ENCODE measurements at places on chromosomes 12 and 14. TPM values are rescaled to one million over a fixed set of nuclear protein-coding genes. Genes with fewer than 3 reads are reported as not detected.

Gene HEATR5A
- 25.8 TPM for total RNA-seq

Gene TRPV4
- 7.3 TPM for total RNA-seq

Gene BCL2L14
- total RNA-seq: 0.24 TPM

Gene C12orf60
- total RNA-seq: 0.76 TPM

Gene WDR20
- 26.5 TPM for total RNA-seq

Gene ACVRL1
- total RNA-seq: 4.9 TPM

Gene PTCSC3
- not detected for total RNA-seq

Gene SLC7A7
- 1.4 TPM for total RNA-seq

Gene OTX2
- total RNA-seq: not detected

Gene MSI1
- total RNA-seq: 0.28 TPM

Gene GPR84
- 0.16 TPM for total RNA-seq

Gene PIWIL1
- not detected for total RNA-seq

Gene GDF3
- total RNA-seq: not detected

Gene RPAP3
- 18.2 TPM for total RNA-seq

Gene C12orf56
- 3.3 TPM for total RNA-seq

Gene NFE2
- total RNA-seq: not detected

Gene ACTR10
- 36.2 TPM for total RNA-seq

Gene SERPINA5
- 0.28 TPM for total RNA-seq

- ATAC-seq: no peak
Observed at GRCh38 chr14:100898935-100899883, 4.3 kb downstream of the RTL1 start.

- no peak for ATAC-seq
Observed at GRCh38 chr12:46043972-46044520, 53.7 kb upstream of the SCAF11 start.

GRCh38 chr14:34498684-34499412 is 36.8 kb upstream of the SPTSSA start:
- peak; percentile 66 for ATAC-seq

DNA sequence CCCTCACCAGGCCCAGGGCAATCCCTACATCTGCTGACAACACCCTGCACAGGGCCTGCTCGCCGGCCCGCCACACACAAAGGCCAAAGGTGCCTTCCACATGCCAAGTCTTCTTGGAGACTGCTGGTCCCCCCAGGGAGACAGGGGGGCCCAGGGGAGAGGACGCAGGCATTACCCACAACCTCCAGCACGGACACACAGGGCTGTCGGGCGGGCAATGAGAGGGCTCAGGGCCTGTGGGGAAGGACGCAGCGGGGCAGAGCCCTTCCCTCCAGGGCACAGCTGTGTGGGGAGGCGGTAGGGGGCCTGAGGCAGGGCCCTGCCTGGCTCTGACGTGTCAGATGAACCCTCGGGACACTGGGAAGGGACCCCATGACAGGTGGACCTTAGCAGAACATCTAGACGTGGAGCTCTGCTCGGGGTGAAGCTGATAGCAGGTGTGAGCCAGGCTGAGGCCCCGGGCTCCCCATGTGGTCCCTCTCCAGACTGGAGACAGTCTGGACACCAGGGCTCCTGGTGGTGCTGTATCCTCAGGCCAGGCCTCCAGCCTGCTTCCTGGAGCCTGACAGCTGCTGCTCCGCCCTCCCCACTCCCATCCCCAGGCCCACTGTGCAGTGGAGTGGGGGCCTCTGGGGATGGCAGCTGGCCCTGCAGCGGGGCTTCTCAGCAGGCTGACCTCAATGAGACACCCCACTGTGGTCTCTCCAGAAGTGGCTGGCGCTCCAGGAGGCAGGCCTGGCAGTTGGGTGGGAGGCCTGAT is 31.6 kb upstream of the NUDT14 start:
- no peak for ATAC-seq

DNA sequence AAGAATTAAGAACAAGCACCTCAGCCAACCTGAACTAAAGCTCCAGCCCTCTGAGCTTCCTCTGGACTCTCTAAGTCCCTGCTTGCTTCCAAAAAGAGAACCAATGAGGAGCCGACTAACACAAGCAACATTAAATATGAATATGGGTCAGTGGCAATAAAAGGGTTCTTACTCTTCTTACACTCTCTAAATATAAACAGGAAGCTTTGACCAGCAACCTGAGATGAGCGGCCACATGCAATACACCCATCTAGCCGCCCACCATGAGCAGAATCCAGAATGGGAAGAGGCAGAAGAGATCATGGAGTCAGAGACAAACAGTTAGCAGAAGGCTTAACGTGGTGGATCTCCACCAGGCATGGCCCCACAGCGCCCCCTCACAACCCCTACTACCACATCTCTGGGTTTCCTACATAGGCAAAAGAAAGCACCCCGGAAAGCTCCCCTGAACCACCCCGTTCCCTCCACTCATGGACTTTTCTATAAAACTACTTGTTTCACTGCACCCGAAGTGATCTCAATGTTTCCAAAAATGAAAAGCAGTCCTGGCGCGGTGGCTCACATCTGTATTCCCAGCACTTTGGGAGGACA is 59.4 kb downstream of the TTC7B start:
- ATAC-seq: no peak

GRCh38 chr12:92194561-92194960 is 48.9 kb upstream of the BTG1 start:
- no peak for ATAC-seq

GRCh38 chr12:14858513-14858912 is 15.2 kb upstream of the ART4 start:
- ATAC-seq: no peak

GRCh38 chr14:29039171-29039570 is 272.6 kb downstream of the FOXG1 start:
- ATAC-seq: no peak

GRCh38 chr14:72692696-72693095 is 201.2 kb downstream of the DPF3 start:
- ATAC-seq: peak; percentile 66

DNA sequence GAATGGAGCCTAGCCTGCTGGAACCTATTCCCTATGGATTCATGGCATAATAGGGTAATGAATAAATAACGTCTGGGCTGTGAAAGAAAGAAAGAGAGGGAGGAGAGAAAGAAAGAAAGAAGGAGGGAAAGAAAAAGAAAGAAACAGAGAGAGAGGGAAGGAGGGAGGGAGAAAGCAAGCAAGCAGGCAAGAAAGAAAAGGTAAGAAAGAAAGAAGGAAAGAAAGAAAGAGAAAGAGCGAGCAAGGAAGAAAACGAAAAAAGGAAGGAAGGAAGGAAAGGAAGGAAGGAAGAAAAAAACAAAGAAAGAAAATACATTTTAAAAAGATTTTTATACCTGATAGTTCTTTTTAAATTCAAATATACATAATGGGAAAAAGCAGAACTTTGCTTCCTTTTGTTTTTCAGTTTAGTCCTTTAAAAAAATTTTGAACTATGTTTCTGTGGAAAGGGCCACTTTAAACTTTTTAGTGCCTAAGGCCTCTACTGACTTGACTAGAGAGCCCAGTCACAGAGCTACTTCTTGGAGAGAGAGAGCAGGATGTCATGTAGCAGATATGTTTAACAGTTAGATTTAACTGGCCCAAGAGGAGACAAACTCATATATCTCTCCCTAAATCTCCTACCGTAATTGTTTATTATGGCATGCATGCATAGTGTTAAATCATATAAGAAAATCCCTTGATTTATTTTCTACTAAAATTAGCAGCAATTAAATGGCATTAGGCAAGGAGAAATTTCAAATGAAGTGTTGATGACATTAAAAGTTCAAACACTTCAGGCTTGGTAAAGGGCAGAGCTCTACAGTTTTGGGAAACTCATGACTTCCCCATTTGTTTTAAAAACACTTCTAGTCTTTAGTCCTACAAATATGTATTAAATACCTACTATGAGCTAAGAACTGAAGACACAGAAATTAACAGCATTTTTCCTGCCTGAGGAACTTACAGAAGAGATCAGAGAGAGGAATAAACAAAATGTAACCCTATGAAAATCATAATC is 305.5 kb downstream of the BCAT1 start:
- no peak for ATAC-seq

GRCh38 chr14:25006961-25007795 is 42.8 kb downstream of the STXBP6 start:
- ATAC-seq: peak; percentile 60

DNA sequence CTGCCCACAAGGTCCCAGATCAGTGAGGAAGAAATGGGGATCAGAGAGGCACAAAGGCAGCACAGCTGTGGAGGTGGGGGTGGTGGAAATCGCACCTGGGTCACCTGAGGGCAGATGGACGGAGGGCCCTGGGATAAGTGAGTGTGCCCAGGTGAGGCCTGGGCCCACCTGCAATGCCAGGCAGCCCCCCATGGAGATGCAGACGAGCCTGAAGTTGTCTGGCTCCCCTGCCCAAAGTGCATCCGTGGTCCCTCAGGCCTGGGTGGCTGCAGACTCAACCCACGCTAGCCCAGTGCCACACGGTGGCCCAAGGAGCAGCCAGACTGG is 84.9 kb downstream of the NCOR2 start:
- ATAC-seq: no peak

- no peak for ATAC-seq
Observed at GRCh38 chr14:95776798-95777534, 63.0 kb upstream of the TCL1A start.

GRCh38 chr14:25484906-25485305 is 435.0 kb upstream of the STXBP6 start:
- no peak for ATAC-seq

DNA sequence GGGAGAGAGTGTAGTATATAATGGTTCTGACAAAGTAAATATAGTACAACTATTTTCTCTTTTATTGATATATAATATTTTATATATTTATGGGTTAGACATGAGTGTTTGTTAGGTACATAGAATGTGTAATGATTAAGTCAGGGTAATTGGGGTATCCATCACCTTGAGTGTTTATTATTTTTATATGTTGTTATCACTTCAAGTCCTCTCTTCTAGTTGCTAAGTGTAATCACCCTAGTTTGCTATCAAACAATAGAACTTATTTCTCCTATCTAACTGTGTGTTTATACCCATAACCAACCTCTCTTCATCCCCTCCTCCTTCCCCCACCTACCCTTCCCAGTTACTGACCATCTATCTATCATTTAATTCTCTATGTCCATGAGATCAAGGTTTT is 64.2 kb downstream of the BRMS1L start:
- ATAC-seq: no peak

DNA sequence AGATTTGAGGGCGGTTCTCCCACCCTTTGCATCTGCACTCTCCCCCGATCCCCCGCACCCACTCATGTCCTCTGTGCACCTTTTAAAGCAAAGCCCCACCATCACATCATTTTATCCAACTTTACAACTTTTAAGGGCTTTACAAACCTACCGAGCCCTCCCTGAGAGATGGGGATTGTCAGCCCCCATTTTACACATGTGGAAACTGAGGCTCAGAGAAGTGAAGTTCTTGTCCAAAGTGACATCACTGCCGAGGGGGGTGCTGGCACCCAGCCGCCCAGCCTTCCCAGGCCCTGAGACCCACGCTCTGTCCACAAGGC is 334.2 kb downstream of the MED13L start:
- ATAC-seq: no peak

- ATAC-seq: no peak
Observed at GRCh38 chr14:91841065-91841464, 26.3 kb downstream of the TC2N start.

- ATAC-seq: no peak
Observed at GRCh38 chr12:117069101-117069797, 30.0 kb downstream of the TESC start.

All from esophagus mucosa (tissue), 1 donor.